ENCODE measurements at places on chromosomes 11 and 22.

DNA sequence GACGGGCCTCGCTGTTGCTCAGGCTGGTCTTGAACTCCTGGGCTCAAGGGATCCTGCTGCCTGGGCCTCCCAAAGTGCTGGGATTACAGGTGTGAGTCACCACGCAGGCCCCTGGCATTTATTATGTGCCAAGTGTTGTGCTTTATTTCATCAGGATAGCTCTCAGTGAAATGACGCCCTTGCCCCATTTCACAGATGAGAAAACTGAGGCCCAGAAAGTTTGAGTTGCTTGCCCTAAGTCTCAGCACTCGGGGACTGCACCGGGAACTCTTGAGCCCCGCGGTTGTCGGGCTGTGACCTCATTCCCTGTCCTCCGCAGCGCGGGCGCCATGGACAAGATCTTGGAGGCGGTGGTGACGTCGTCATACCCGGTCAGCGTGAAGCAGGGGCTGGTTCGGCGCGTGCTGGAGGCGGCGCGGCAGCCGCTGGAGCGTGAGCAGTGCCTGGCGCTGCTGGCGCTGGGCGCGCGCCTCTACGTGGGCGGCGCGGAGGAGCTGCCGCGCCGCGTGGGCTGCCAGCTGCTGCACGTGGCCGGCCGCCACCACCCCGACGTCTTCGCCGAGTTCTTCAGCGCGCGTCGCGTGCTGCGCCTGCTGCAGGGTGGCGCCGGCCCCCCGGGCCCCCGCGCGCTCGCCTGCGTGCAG lies 7.3 kb downstream of the USP35 start:
- no peak for DNase-seq

DNA sequence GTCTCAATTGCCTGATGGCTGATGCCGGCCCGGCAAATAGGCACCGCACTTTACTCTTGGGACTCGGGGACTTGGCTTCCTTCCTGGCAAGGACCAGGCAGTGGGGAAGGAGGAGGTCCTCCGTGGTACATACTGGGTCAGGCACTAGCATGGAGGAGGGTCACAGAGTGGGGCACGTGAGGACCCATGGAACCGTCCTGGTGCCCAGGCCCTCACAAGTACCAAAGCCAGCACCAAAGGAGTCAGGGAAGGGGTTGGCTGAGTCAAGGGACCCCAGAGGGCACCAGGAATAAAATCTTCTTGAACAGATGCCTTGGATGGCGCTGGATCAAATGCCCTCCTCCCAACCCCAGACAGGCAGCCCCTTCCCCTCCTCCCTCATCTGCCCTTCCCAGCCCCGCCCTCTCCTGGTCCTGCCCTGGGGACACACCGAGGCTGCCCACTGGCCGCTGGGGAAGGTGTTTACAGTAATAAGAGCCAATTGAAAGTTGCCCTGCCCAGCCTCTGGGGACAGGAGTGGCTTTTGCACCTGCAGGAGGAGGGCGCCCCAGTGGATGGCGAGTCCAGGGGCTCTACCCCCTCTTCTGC lies 5.6 kb upstream of the CARNS1 start:
- DNase-seq, result no peak

DNA sequence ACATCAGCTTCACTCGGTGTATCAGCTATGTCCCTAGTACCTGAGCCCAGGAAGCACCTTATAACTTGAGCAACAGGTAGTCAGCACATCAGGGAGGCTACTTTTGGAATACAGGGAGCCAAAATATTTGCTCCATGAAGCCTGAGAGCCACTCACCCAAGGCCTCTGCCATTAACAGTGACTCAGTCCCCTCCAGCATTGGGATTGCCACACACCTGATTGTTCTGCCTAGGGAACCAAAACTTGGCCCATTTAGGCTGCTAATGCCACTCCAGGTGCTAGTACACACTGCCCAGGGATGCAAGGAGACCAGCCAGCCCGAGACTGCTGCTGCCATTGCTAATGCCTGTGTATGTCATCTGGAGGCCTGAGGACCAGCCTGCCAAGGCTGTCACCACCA lies 773.6 kb upstream of the TENM4 start:
- no peak for DNase-seq

GRCh38 chr11:34040571-34040970 lies 11.0 kb upstream of the CAPRIN1 start:
- no peak for DNase-seq

DNA sequence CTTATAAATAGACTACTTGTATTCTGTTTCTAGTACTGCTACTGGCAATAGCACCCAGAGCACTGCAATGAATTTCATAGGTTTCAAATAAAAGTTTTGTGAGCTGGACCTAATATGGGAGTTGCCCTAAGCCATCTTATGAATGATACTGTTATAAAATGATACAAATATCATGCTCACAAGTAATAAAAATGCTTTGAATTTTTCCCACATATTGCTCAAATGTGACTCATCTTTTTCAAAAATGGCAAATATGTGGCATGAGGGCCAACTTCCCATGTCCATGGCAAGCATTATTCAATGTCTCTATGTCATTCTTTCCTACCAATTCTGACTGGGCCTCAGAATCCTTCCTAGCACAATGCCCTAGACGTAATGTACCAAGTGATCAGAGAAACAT lies 137.6 kb downstream of the TRPC6 start:
- peak; percentile 39 for DNase-seq

GRCh38 chr11:11669233-11669846 lies 47.5 kb upstream of the GALNT18 start:
- no peak for DNase-seq

GRCh38 chr11:70504246-70505020 lies 106.1 kb downstream of the CTTN start:
- DNase-seq, result no peak

GRCh38 chr22:47794851-47795250 lies 1032.4 kb downstream of the TBC1D22A start:
- DNase-seq, result no peak

- DNase-seq, result no peak
Measured at GRCh38 chr22:39707351-39707750, 136.8 kb downstream of the CACNA1I start.

DNA sequence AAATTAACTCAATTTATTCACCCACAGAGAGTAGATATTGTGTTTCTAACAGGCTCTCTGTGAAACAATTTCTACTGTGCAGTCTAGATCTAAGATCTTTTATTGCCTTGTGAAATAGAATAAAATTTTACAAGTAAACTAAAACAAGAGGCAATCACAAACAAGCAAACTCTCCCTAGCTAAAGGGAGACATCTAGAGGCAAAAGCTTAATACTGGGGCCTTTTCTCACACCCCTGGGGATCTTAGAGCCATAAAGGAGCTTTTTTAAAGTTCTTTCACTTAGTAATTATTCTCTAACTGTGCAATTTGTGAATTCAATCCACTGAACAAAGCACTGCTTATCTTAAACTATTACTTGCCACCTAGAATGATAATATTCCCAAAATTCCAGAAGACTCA lies 19.7 kb downstream of the ALG9 start:
- no peak for DNase-seq

- no peak for DNase-seq
Measured at GRCh38 chr22:26798462-26799065, 141.2 kb downstream of the MIAT start.

- DNase-seq, result no peak
Measured at GRCh38 chr22:30158744-30159500, 78.7 kb downstream of the HORMAD2 start.

DNA sequence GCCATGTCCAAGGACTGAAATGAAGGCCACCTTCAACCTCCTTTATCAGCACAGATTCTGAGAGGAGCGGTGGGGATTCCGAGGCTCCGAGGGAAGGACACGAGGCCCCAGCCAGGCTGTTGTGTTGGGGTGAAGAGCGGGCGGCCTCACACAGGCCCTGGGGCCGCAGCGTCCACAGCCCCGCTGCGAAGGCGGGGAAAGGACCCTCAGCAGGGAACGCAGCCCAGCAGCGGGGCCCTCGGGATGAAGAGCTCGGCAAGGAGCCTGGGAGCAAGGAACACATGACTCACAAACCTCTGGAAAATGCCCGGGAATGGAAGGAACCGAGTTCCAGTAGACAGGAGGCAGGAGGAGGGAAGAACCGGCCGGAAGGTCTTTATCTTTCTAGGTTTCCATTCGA lies 227.2 kb downstream of the BRD1 start:
- DNase-seq, result no peak

DNA sequence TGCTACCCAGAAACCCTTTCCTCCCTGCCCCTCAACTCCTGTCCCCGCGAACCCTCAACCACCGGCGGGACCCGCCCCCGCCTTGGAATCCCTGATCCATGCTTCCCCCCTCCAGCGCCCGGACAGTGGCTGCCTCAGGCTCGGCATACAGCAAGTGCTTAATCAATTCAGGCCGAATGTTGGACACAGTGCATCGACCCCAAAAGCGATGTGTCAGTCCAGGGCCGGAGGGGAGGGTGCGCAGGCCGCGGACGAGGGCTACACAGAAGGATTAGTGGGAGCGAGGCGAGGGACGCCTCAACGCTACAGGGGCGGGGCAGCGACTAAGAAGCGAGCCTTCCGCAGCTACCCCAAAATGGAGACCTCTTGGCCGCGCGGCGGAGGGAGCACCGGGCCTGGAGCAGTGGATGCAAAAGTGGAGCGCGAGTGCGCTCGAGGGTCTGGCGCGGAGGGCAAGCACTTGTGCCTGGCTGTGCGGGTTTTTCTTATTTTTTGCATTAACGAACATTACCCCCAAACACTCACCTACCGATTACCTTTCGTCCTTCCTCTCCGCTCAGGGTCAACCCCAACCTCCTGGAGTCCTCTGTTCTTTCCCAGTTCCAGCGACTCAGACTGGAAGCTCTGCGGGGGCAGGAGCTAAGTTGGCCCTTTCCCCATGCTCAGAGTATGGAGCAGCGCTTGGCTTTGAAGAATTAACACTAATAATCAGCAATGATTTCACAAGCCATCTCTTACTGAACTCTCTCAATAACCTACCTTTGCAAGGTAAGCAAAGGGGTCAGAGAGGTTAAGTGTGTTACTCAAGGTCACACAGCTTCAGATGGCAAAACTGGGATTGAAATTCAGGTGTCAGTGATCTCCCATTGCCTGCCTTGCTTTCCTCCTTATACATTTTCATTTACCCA lies 30.0 kb upstream of the WNT11 start:
- DNase-seq, result peak; percentile 63

DNA sequence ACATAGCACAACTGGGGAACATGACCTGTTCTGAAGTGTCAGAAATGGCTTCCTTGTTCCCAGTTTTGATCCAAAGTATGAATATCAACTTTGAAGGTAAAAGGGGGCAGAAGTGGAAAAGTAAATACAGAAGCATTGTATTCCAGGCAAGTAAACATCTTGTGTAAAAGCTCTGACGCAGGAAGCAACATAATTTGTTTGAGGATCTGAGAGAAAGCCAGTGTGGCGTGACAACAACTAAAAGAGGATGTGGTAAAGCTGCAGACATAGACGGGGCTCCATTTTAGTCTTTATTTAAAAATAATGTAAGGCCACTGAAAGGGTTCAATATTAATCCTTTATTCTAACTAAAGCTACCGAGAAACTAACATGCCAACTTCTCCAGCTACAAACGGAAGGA lies 310.2 kb downstream of the DLG2 start:
- DNase-seq, result no peak

DNA sequence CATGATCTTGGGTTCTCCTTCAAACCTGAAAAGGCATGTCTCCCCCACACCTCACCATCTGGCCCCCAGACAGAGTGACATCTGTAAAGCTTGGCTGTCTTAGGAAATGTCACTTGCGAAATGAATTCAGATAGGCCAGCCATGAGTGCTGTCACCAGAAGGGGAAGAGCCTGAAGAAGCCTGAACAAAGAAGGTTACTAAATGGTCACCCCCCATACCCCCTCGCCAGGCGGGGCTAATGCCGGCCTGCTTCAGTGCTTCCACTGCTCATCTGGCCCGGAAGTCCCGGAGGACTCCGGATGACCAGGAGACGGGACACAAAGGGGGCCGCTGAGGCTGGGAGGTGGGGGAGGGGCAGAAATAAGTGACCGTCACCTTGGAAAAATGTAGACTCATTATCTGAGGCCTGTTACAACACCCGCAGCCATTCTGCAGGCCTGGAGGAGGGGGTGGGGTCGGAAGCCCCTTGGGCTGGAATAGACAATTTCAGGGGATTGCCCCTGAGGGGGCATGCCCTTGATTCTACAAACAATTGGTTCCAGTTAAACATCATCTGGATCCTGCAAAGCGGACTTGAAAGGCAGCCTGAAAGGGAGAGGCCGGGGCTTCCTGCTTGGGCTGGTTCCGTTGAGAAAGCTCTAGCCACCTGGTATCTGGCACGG lies 43.2 kb downstream of the NAT10 start:
- DNase-seq, result no peak

DNA sequence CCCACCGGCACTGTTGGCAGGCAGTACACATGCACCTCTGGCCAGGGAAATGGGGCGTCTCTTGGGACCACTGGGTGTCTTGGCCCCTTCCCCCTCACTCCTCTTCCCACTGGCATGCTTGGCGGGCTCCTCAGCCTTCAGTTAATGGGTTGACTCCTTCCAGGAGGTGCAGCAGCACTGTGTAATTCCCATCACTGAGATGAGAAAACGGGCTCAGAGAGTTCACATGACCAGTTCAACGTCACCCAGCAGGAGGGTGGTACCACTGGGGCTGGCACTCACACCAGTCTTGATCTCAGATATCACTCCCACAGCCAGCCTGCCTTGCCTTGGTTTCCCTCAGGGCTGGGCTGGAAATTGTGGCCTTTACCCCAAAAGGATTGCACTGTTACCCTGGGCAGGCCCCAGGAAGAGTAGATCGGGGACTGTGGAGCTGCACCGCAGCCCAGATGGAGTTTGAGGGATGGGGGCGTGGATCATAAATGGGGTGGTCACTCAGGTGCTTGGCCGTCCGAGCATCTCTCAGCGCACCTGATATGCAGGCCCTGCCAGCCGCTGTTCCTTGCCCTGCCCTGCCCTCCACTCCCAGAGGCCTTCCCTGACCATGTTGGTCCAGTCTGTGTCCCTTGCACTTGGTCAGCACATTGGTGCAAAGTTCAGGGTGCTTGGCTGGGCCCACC lies 16.9 kb downstream of the CAPN5 start:
- DNase-seq, result no peak

GRCh38 chr22:25346859-25347751 lies 127.7 kb downstream of the CRYBB2 start:
- DNase-seq, result no peak

- no peak for DNase-seq
Measured at GRCh38 chr11:134440851-134441250, 28.8 kb upstream of the B3GAT1 start.

- DNase-seq, result no peak
Measured at GRCh38 chr11:93491973-93492372, 51.2 kb downstream of the SMCO4 start.

GRCh38 chr11:95584589-95584988 lies 205.0 kb downstream of the FAM76B start:
- no peak for DNase-seq

DNA sequence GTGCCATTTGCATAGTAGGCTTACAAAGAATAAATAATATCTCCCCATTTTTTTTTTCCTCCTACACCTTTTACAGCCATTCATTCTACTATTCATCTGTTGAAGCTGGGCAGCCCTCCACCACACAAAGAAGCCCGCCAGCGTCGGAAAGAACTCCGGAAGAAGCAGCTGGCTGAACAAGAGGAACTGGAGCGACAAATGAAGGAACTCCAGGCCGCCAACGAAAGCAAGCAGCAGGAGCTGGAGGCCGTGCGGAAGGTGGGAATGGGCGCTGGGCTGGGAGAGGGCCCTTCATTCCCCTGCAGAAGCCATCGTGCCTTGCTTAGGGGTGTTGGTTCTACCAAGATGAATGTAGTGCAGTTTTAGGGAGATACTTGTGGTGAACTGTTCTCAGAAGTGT lies 68.6 kb downstream of the SWAP70 start:
- DNase-seq, result no peak
